RPMI8226 (cell line): ENCODE measurements at places on chromosomes 12 and 14.

- no peak for DNase-seq
Observed at GRCh38 chr12:94753036-94753679, 102.8 kb upstream of the TMCC3 start.

GRCh38 chr14:103164006-103164405 is 40.7 kb downstream of the TNFAIP2 start:
- DNase-seq = no peak

DNA sequence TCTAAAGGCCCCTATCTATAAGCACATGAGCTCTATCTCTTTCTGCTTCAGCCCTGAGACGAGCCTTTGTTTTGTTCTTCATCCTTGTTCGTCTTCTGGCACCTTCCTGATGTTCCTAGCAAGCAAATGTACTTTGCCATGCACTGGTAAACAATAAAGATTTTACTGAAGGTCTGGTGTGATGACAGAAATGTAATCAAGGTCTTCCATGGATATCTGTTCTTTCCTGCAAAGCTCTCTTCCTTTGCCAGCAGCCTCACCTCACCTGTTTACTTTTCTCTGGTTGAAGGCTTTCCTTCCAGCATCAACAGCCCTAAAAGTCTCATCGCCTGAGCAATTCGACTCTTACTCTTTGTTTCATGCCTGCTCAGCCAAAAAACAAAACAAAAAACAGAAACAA is 330.3 kb downstream of the PCNX1 start:
- DNase-seq = no peak

- DNase-seq = no peak
Observed at GRCh38 chr14:67987606-67988005, 168.0 kb downstream of the RAD51B start.

GRCh38 chr14:90456551-90456950 is 59.7 kb downstream of the CALM1 start:
- DNase-seq = no peak

GRCh38 chr12:105459760-105460330 is 129.4 kb downstream of the C12orf75 start:
- DNase-seq = no peak

DNA sequence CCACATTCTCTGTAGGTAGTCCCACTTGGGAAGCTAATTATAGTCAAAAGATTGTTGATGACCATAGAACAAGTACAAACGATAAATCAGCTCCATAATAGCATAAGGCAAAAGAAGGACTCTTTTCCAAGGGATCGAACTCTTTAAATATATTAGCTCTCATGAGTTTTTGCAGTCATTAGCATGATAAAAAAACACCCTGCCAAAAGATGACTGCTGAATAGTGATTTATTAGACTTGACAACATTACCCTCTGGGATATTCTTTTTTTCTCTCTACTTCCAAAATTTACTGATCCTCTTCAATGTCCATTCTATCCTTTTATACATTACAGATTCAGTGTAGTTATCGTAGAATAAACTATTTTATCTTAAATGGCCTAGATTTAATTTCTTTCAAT is 14.2 kb downstream of the EPYC start:
- no peak for DNase-seq

- DNase-seq = no peak
Observed at GRCh38 chr12:51847643-51848325, 734 bp downstream of the FIGNL2 start.

DNA sequence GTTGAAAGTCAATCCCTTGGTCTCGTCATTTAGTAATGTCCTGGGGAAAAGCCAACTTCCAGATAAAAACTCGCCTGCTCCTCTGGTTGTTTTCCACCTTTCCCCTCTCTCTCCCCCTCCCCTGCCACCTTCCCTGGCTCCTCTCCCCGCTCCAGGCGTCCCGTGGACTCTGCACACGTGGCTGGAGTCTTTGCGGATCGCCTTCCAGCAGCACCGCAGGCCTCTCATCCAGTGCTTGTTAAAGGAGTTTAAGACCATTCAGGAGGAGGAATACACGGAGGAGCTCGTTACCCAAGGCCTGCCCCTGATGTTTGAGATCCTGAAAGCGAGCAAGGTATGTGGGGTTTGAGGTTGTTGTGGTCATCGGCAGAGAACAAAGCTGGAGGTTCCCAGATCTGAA is 65.8 kb upstream of the PWP1 start:
- no peak for DNase-seq

- peak; percentile 41 for DNase-seq
Observed at GRCh38 chr14:67674139-67674479, 323 bp downstream of the VTI1B start.

DNA sequence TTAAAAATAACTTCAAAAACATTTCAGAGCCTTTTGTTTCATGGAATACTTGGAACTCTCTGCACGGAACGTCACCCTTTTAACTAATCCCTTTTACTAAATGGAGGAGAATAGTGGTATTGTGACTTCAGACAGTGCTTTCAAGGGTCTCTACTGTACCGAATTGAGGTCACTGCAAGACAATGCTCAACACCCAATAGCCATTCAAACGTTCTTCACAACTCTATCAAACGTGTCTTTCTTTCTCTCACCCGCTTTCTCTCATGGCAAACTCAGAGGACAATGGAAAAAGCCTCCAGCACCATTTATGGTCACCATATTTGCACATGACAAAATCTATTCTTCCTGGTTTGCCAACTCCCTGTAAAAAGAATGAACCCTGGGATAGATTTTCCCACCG is 132.1 kb upstream of the SOX5 start:
- no peak for DNase-seq

DNA sequence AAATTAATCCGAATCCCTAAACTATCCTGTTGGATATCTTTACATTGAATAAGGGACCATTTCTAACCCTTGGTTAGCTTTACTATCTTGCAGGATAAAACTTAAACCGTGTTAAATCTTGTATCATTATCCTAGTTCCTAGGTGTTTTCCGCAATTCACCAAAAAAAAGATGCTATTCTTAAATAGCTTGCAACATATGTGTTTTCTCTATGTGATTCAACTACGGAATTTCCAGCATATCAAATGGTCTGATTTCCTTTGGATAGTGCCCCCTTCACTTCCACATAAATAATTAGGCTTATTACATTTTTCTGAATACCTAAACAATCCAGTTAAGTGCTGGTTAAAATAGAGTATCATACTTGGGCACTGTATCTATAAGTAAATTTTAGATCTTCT is 130.3 kb downstream of the ITPR2 start:
- no peak for DNase-seq

GRCh38 chr12:18387706-18388105 is 126.4 kb downstream of the PIK3C2G start:
- no peak for DNase-seq

GRCh38 chr14:85124631-85125290 is 405.2 kb upstream of the FLRT2 start:
- DNase-seq = no peak

DNA sequence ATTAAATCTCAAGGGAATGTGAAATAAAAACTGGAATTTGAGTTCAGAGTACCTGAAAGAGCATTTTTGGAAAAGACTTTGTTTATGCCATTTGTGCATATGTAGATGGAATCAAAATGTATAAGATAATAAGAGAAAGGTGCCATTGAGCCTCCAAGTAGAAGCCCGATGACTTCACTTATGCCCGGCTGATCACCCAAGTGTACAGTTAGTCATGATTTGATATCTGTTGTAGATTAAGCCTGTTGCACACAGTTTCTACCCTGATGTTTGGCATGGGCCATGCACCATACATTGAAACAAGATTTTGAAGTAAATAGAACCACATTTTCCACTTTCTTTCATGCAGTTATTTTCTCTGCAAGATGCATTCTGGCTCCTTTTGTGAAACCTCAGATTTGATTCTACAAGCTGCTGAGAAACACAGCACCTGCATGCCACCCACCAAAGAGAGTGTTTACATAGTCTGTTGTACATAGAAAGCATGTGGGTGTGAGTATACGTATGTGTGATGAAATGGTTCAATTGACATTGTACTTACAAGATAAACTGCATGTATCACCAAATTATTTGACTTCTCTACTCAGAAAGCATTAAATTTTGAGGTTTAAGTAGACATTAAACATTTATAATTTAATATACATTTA is 772.5 kb downstream of the DIO2 start:
- DNase-seq = no peak

GRCh38 chr12:83018088-83018487 is 331.4 kb downstream of the TMTC2 start:
- DNase-seq = no peak

- DNase-seq = no peak
Observed at GRCh38 chr12:17949558-17950141, 140.3 kb downstream of the RERGL start.

GRCh38 chr12:20063116-20063515 is 305.2 kb upstream of the PDE3A start:
- DNase-seq = no peak

- no peak for DNase-seq
Observed at GRCh38 chr12:69918287-69918686, 93.3 kb downstream of the MYRFL start.

GRCh38 chr14:92549859-92550230 is 36.3 kb downstream of the RIN3 start:
- DNase-seq = no peak

GRCh38 chr12:88628856-88629509 is 48.7 kb upstream of the KITLG start:
- no peak for DNase-seq

DNA sequence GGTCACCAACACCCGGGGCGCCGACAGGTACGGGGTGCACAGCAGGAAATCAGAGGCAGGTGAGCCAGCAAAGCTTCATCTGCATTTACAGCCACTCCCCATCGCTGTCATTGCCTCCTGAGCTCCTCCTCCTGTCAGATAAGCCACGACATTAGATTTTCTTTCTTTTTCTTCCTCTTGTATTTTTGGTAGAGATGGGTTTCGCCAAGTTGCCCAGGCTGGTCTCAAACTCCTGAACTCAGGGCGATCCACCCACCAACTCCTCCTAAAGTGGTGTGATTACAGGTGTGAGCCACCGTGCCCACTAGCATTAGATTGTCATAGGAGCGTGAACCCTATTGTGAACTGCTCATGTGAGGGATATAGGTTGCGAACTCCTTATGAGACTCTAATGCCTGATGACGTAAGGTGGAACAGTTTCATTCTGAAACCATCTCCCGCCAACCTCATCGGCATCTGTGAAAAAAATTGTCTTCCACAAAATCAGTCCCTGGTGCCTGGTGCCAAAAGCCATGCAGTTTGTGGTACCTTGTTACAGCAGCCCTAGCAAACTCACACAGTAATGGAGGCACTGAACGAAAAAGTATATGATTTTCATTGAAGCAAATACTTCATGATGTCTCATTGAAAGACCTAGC is 1.5 kb downstream of the STYK1 start:
- no peak for DNase-seq

- DNase-seq = no peak
Observed at GRCh38 chr12:76547526-76547925, 12.0 kb downstream of the OSBPL8 start.
